ENCODE measurements at places on chromosomes 16 and 17.

DNA sequence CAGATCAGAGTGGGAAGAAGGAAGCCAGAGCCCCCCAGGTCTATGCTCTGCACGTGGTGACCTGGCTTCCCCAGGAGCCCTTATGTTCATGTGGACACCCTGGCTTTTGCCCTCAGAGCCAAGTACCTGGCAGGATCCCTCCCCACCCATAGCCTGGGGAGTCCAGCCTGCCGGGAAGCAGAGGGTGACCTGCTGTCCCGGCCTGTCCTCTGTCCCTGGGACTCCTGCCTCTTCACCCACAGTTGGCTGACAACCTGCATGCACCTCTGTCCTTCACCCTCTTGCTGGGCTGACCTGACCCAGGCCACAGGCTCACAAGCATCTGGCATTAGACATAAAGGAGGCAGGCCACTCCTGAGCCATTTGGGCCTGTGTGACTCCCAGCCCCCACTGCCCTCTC is 60.2 kb downstream of the SMPD3 start:
- DNase-seq = no peak

- no peak for DNase-seq
These were observed 31.8 kb downstream of the BBS2 start for GRCh38 chr16:56488035-56488434.

GRCh38 chr17:8577868-8578267 is 52.7 kb downstream of the MYH10 start:
- DNase-seq = no peak

DNA sequence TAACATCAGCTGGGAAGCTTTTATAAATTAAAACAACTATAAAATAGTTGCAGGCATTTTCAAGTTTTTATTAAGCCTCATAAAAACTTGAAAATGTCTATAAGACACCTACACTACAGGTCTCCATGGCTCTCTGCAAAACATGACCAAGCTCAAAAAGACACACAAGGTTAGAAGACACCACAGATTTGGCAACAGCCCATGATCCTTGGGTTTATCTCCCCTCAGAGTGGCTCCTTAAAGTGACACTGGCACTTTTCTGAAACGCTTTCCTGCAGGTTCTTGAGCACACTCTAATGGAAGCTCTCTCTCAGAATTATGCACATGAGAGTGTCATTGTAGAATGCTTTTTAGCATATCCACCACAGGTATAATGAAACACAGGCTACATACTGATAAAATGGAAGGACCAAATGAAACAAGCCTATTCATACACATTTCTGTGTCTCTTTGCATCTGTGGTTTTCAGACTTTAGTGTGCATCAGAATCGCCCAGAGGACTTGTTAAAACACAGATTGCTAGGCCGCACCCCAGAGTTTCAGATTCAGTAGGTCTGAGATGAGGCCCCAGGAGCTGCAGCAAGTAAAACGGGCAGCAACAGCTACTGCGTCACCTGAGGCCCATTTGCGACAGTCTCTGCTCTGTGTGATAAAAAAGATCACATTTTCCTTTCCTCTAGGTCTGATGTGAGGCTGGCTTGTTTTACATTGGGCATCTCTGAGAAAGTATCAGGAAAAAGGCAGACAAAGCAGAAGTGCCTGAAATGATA is 75.0 kb upstream of the WSB1 start:
- no peak for DNase-seq

- peak; percentile 24 for DNase-seq
These were observed 879 bp upstream of the LRRC75A start for GRCh38 chr17:16492613-16493530.

DNA sequence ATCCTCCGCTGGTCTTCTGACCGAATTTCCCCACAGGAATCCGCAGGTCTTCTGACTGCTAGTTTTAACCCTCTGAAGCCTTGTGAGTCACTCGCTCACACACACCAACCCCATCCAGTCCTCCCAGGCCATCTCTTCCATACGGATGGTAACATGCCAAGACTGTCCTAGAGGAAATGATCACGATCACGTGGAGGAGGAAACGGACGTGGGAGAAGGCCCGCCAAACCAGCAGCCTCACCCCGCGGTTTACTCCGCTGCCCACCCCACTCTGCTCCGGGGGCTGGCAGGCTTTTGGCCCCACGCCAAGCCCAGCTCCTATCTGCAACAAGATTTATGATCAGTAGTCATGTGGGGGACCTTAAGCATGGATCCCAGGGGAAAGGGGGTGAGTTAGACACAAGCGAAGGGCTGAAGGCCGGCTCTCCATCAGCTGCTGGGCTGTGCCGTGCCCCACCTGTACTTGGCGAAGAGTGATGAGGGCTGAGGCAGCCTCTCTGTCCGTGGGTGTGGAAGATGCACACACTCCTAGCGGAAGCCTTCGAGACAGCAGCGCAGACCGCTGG is 1.5 kb upstream of the FAAP100 start:
- no peak for DNase-seq

- peak; percentile 69 for DNase-seq
These were observed 5.0 kb upstream of the TLCD2 start for GRCh38 chr17:1714980-1715802.

DNA sequence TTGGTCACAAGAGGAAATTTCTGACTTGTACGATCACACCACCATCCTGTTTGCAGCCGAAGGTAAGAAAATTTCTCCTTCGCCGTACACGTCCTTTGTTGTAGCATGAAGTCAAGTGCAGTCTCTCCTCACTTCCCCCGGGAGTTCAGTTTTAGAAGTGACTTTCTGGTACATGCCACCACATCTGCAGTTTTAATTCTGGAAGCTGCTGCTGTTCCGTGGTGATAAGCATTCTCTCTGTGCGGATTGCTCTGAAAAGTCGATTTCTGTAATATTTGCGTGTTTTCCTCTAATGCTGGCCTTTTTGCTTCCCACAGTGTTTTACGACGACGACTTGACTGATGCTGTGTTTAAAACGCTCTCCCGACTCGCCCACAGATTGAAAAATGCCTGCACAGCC is 20.6 kb downstream of the METTL22 start:
- no peak for DNase-seq

GRCh38 chr16:56985288-56985961 is 3.9 kb upstream of the NLRC5 start:
- DNase-seq = no peak

GRCh38 chr16:50642349-50642748 is 38.8 kb downstream of the SNX20 start:
- DNase-seq = no peak
